ENCODE measurements at places on chromosomes 12 and 14. TPM values are rescaled to one million over a fixed set of nuclear protein-coding genes. Genes with fewer than 3 reads are reported as not detected.

APOF gene
- not detected for total RNA-seq

KSR2 gene
- total RNA-seq: not detected

PIWIL1 gene
- not detected for total RNA-seq

SDR9C7 gene
- total RNA-seq: not detected

RNASE7 gene
- total RNA-seq: not detected

ERO1A gene
- 65.2 TPM for total RNA-seq

HNF1A gene
- not detected for total RNA-seq

LPAR5 gene
- not detected for total RNA-seq

CLECL1 gene
- not detected for total RNA-seq

STYK1 gene
- 2.3 TPM for total RNA-seq

EIF2S3B gene
- total RNA-seq: 1.3 TPM

KIF21A gene
- 2.8 TPM for total RNA-seq

Data from epithelial cell of alveolus of lung (primary cell).